ENCODE measurements at places on chromosomes 1 and 21.

GRCh38 chr1:192580351-192580962 is 4.9 kb downstream of the RGS1 start:
- no peaks in the 10 kb centered on the region for H3K36me3 ChIP-seq
- no peak overlapping the region for H3K4me3 ChIP-seq
- DNase-seq, result no peak

DNA sequence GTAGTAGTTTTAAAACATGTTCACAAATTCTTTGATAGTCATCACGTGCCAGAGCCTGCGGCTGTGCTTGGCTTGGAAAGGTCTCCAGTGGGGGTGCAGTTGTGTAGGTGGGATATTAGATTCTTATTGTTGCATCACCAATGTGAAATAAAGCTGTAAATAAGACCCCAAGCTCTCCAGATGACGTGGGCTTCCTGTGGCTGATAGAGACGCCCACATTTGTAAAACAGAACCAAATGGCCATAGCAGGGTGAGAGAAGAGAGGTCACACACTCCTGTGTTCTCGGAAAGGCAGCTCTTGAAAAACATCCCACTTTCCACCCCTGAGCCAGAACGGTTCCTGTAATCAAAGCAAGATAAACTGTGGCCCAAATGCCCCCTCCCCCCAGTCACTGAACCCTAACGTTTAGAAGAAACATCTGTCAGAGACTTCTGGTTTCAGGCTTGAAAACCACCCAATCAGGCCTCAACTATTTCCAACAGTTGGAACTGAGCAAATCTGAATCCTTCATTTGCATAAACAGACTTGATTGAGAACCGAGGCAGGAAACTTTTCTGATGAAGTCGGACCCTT is 6.6 kb upstream of the NTPCR start:
- H3K27me3 ChIP-seq, result no peaks in the 10 kb centered on the region
- H3K27ac ChIP-seq, result no peak overlapping the region
- H3K4me3 ChIP-seq, result no peak overlapping the region
- no peaks in the 10 kb centered on the region for H3K36me3 ChIP-seq
- peaks cover 3% of the 10 kb centered on the region for H3K4me1 ChIP-seq
- DNase-seq, result no peak

- peaks cover 69% of the 10 kb centered on the region for H3K4me1 ChIP-seq
- H3K36me3 ChIP-seq, result peaks cover 4% of the 10 kb centered on the region
- no peak for DNase-seq
- H3K4me3 ChIP-seq, result no peak overlapping the region
- H3K27me3 ChIP-seq, result no peaks in the 10 kb centered on the region
- H3K27ac ChIP-seq, result peak overlapping the region; percentile 97
Observed at GRCh38 chr1:68204977-68205630, 27.2 kb downstream of the WLS start.

DNA sequence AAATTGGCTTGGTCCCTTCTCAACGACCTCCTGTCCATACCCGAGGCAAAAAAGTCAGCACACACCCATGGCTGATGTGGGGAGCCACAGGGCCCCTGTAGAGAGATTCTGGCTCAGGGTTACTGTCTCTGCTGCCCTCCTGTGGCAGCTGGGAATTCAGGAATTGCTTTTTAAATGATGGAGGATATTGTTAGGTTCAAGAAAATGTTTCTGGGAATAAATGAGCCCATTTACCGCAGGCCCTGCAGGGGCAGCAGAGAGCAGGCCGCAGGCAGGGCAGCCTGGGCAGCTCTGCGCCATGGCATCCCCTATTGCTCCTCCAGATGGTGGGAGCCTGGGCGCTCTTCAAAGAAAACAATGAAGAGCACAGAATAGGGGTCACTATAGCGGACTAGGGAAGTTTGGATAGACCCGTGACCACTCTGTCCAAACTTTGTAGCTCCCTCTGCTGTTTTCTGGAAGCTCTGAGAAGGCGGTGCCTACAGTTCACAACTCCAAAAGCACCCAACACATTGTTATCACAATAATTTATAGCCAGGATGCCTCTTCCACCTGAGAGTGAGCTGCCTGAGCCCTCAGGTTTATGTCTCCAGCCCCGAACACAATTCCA is 201.1 kb downstream of the BACH1 start:
- peaks cover 4% of the 10 kb centered on the region for H3K4me1 ChIP-seq
- H3K27me3 ChIP-seq, result no peaks in the 10 kb centered on the region
- peaks cover 38% of the 10 kb centered on the region for H3K36me3 ChIP-seq
- DNase-seq, result no peak
- H3K27ac ChIP-seq, result no peak overlapping the region
- H3K4me3 ChIP-seq, result no peak overlapping the region

GRCh38 chr21:36004441-36004840 is 55.9 kb downstream of the SETD4 start:
- H3K27me3 ChIP-seq, result peaks cover 3% of the 10 kb centered on the region
- no peaks in the 10 kb centered on the region for H3K4me1 ChIP-seq
- H3K36me3 ChIP-seq, result no peaks in the 10 kb centered on the region

- H3K36me3 ChIP-seq, result peaks cover 23% of the 10 kb centered on the region
- H3K4me1 ChIP-seq, result no peaks in the 10 kb centered on the region
- H3K27me3 ChIP-seq, result no peaks in the 10 kb centered on the region
- no peak overlapping the region for H3K4me3 ChIP-seq
Observed at GRCh38 chr1:5937373-5937857, 54.8 kb downstream of the NPHP4 start.

GRCh38 chr21:14736672-14737071 is 190.6 kb upstream of the SAMSN1 start:
- peaks cover 10% of the 10 kb centered on the region for H3K4me1 ChIP-seq
- no peak overlapping the region for H3K4me3 ChIP-seq
- no peaks in the 10 kb centered on the region for H3K36me3 ChIP-seq

Data from mesothelial cell of epicardium (in vitro differentiated cells).